Right forelimb (tissue), 1 donor: ENCODE measurements at places on chromosomes 5 and 9.
A peak's percentile ranks its signal among the peaks of the same experiment; 100 is the strongest.

- DNase-seq = no peak
Observed at GRCh38 chr5:136506131-136506530, 140.8 kb upstream of the TRPC7 start.

DNA sequence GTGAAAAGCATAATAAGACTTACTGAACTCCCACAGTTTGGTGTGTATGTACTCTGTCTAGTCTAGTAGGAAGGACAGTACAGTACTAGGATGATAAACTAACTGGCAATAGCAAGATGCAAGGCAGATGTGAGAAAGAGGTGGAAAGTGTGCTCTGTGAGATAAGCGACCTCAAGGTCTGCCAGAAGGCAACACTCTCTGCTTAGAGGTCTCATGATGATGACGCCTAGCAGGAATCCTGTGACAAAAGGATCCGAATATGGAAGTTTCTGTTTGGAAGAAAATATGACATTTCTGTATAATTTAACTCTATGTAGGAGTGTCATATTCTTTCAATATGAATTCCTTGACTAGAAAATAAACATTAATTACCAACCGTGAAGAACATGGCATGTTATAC lies 112.2 kb downstream of the PLPPR1 start:
- DNase-seq = no peak

DNA sequence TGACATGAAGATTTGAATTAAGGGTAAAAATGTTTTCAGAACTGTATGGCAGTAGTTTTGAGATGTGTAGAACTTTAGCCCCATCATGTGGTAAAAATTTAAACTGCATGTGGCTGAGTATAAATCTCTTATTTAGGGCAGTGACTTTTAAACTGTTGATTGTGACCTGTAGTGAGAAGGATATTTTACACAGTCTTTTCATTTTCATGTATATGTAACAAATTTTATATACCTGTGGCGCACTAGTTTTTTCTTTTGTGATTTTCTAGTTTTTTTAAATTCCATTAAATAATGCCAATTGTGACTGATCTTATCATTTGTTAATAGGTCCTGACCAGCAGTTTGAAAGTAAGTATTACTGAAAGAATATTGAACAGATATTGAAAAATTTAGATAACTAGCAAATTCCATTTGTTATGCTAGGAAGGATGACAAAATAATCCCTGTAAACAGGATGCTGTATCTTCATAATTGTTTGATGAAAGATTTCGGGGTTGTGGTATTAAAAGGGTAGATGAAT lies 47.2 kb downstream of the GPBP1 start:
- no peak for DNase-seq

DNA sequence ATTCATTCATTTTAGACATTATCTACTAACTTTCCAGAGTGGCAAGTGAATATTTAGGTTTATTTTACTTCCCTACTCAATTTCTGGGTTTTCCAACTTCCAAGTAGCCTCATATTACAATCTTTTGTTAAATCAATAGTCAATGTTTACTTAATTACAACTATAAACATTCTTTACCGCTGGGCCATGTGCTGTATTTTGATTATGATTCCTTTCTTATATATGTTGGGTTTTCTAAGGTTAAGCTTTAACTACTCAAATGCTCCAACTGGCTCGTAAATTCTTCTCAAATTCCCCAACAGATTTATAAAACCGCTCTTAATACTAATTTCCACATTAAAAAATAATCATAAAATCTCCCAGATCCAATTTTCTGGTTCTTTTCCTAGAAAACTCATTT lies 110.1 kb upstream of the ABCA1 start:
- DNase-seq = no peak

- no peak for DNase-seq
Observed at GRCh38 chr9:8156346-8156745, 356.8 kb upstream of the DMAC1 start.

- no peak for DNase-seq
Observed at GRCh38 chr9:95021166-95021886, 294.8 kb downstream of the AOPEP start.

DNA sequence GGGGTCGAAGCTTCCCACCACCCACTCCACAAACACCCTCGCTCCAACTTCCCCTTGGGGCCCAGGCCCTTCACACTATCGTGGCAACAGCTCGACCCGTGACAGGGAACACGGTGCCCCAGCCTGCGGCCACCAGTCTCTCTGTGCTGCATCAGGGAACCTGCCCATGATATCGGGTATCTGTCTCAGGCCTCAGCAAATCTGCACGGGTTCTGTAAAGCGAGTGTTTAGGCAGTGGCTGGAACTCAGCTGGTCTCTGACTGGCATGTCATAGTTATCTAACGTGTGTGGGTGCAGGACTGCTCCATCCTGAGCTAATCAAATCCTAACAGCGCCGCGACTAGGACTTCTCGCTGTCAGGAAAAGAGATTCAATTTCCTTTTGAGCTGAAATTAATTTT lies 42.9 kb downstream of the DBH start:
- no peak for DNase-seq

DNA sequence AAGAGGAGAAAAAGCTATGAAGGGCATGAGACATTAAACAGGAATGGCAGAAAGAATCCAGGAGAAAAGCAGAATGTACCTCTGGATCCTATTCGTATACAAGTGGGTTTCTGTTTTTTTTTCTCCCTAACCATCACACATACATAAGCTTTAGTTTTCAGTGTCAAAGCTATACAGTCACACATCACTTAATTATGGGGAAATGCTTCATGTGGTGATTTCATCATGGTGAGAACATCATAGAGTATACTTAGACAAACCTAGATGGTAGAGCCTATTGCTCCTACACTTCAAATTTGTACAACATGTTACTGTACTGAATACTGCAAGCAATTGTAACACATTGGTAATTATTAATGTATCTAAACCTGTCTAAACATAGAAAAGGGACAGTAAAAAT lies 290.6 kb downstream of the AOPEP start:
- DNase-seq = no peak

DNA sequence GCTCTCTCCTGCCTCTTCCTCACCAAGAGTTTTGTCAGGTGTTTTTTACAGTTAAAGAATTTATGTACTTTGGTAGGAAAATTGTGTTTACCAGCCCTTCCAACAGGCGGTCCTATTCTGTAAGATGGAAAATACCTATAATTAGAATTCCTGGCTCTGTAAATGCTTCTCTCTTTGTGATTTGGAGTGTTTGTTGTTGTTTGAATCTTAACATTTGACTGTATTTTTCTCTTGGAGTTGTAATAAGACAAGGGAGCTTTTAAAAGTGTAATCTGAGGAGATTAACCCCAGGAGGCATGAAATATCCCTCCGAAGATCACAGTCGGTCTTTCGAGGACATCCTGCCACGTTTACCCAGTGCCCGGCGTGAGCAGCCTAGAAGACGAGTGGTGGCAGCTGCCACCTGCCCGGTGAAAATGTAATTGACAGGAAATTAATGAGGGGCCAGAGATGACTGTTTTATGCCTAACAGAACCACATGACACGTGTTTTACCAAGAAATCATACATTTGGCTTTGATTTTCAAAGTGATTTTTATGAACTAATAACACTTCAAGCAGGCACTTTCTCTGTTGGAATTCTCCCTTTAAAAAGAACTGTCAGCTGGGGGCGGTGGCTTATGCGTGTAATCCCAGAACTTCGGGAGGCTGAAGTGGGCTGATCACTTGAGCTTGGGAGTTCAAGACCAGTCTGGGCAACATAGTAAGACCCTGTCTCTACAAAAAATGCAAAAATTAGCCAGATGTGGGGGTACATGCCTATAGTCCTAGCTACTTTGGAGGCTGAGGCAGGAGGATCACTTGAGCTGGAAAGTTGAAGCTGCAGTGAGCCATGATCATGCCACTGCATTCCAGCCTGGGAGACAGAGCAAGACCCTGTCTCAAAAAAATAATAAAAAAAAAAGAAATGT lies 20.0 kb downstream of the ANKRD33B start:
- DNase-seq = no peak

- DNase-seq = peak; percentile 77
Observed at GRCh38 chr9:94065535-94065961, 18.7 kb upstream of the PTPDC1 start.

DNA sequence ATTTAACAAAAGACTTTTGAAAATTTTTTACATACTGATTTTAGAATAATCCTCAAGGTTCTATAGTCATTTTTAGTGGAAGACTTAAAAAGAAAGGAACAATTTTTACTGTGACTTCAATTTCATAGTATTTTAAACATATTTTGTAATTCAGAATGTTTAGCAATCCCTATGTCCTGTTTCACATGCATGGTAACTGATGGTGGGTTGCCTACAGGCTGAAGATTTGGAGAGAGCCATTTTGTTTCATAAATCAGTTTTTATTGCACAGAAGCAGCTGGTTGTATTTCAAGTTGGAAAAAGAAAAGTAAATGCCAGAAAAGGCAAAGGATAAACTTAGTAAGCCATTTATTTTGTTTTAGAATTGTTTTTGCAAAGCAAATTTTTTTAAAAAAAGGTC lies 24.0 kb downstream of the STARD4 start:
- no peak for DNase-seq

DNA sequence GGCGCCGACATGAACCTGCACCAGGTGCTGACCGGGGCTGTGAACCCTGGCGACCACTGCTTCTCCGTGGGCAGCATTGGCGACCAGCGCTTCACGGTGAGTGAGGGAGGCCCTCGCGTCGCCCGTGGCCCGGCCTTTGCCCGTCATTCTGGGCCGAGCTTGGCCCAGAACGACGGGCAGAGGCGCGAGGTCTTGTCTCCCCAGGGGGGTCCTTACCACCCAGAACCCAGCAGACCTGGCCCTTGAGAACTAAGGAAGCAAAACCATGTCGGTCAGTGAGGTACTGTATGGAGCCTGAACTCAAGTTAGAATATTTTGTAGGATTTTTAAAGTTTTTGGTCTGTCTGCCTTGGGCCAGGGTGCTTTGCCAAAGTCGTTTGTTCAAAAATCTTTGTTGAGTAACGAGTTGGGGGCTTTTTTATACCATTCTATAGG lies 691 bp downstream of the DMXL1 start:
- no peak for DNase-seq

- DNase-seq = no peak
Observed at GRCh38 chr5:170333161-170333910, 35.8 kb upstream of the LCP2 start.

DNA sequence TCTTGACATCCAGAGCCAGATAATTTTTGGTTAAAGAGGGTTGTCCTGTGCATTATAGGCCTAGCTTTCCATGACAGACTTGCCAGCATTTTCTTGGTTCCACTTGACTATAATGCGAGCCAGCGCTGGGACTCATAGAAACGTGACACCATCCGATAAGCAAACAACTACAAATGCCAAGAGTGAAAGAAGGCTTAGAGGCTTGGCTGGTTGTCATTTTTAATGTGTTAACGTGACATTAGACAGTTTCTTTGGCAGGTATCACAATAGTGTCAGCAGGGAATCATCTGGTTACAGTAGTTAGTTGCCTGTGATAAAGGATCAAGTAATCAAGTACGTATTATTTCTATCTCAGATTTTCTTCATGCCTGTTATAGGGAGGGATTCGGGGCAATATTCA lies 20.0 kb upstream of the LIFR start:
- DNase-seq = no peak
